NCI-H1436 (cell line): ENCODE measurements at places on chromosomes 13 and 19.
A peak's percentile ranks its signal among the peaks of the same experiment; 100 is the strongest.

GRCh38 chr13:44084146-44084545, 204.4 kb downstream of the LACC1 start:
- DNase-seq, result no peak

DNA sequence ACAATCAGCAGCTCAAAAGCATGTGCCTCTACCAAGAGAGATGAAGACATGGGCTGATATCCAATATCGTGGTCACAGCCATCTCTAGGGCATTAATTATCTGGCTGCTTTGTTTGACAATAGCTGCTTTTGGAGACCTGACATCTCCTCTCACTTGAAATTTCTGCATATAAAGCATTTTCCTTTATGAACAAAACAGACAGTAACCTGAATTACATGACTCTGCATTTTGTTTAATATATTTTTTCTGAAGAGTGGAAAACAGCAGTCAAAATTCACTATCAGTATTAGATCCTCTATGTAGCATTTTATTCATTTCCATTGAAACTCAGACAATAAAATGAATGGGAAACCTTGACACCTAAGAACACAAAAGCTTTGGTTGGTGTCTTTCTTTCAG, 42.4 kb upstream of the ESD start:
- no peak for DNase-seq

GRCh38 chr13:91196958-91197357, 150.5 kb upstream of the MIR17HG start:
- no peak for DNase-seq

GRCh38 chr13:84263354-84264069, 381.2 kb upstream of the SLITRK1 start:
- DNase-seq, result no peak

- DNase-seq, result no peak
Measured at GRCh38 chr19:3593156-3593555, 7.9 kb downstream of the GIPC3 start.

DNA sequence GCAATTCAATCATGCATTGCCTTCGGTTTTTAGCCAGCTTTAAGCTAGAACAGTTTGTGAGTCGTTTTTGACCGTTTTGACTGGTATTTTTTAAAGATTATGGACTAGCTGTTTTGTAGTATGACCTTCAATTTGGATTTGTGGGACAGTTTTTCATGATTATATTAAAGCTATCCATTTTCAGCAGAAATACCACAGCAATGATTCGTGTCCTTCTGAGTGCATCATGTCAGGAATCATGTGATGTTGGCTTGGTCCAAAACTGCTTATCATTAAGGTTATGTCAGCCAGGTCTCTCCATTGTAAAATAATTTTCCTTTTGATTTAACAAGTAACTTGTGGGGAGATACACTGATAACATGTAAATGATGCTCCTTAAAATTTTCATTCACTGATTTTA, 229.0 kb downstream of the POSTN start:
- no peak for DNase-seq

GRCh38 chr13:75316427-75316826, 165.5 kb downstream of the TBC1D4 start:
- DNase-seq, result no peak

GRCh38 chr13:44044547-44045179, 165.0 kb downstream of the LACC1 start:
- DNase-seq, result no peak

DNA sequence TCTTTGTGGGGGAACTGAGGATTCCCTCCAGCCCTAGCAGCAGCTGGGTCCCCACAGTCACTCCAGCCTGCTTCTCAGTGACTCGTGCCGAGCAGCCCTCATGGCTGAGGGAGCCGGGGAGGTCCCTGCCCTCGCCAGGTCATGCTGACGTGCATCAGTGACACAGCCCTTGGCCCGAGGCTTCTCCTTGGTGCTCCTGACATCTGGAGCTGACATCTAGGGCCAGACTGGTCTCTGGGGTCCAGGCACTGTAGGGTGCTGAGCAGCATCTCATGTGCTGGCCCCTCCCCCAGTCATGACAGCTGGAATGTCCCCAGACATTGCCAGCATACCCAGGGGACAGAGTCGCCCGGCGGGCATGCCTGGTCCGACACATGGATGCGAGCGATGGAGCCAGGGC, 14.4 kb downstream of the COMP start:
- DNase-seq, result no peak

- no peak for DNase-seq
Measured at GRCh38 chr13:32445461-32445860, 17.5 kb upstream of the N4BP2L1 start.

- no peak for DNase-seq
Measured at GRCh38 chr13:109401891-109402290, 384.5 kb downstream of the IRS2 start.

GRCh38 chr13:50459046-50459445, 384.4 kb downstream of the DLEU7 start:
- DNase-seq, result no peak

GRCh38 chr13:30446126-30446500, 19.6 kb downstream of the HMGB1 start:
- DNase-seq, result no peak

DNA sequence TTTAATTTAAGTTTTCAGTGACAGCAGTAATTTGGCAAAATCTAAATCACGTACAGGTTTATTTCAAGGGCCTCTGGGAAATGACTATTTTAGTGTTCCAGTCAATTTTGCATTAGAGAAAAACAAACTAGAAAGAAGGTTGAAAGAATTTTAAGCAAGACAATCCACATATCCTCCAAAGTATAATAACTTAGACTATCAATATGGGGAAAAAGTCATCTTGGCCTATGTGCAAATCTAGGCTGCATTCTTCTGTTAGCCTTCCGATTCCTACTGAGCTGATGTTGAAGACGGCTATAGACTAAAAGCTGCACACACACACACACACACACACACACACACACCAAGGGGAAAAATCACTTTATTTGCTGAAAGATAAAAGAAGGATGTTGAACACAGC, 81.3 kb downstream of the SLITRK6 start:
- DNase-seq, result no peak

- DNase-seq, result no peak
Measured at GRCh38 chr19:850221-850978, 1.7 kb upstream of the ELANE start.

DNA sequence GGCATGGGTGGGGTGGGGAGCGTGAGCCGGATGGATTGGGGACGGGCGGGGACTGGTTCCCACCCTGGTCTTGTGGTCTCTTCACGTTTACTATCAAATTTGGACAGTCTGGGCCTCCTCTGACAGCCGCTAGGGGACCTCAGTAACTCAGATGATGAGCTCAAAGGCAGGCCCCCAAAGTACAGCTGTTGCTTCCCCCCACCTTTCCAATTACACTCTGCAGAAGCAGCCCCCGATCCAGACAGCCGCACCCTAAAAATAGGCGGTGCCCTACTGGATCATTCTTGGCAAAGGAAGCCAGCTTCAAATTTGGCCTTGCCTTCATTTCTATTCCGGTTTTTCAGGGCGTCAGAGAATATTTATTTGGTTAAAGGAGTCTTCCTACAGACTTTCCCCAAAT, 1.9 kb upstream of the FOXO1 start:
- DNase-seq, result no peak

- peak; percentile 89 for DNase-seq
Measured at GRCh38 chr19:5686647-5687359, 3.3 kb upstream of the RPL36 start.

GRCh38 chr13:31826521-31826920, 87.2 kb downstream of the RXFP2 start:
- no peak for DNase-seq

- DNase-seq, result no peak
Measured at GRCh38 chr13:29550430-29550988, 45.0 kb downstream of the SLC7A1 start.

DNA sequence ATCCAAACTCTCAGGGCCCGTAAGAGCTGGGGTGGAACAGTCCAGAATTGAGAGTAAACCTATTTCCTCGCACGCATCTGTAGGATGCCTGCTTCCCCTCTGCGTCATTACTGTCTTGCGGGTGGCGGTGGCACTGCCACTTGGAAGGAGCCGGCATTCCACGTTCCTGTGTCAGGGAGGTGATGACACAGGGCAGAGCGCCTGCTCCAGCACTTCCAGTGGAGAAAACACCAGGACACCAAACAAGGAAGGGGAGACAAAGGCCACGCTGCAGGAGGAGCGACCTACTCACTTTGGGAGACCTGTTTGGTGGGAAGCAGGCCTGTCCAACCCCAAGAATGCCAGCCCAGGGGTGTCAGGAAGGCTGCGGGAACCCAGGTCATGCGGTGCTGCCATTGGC, 37.1 kb downstream of the PBX4 start:
- no peak for DNase-seq

GRCh38 chr19:20423381-20424197, 142.0 kb downstream of the ZNF737 start:
- no peak for DNase-seq

DNA sequence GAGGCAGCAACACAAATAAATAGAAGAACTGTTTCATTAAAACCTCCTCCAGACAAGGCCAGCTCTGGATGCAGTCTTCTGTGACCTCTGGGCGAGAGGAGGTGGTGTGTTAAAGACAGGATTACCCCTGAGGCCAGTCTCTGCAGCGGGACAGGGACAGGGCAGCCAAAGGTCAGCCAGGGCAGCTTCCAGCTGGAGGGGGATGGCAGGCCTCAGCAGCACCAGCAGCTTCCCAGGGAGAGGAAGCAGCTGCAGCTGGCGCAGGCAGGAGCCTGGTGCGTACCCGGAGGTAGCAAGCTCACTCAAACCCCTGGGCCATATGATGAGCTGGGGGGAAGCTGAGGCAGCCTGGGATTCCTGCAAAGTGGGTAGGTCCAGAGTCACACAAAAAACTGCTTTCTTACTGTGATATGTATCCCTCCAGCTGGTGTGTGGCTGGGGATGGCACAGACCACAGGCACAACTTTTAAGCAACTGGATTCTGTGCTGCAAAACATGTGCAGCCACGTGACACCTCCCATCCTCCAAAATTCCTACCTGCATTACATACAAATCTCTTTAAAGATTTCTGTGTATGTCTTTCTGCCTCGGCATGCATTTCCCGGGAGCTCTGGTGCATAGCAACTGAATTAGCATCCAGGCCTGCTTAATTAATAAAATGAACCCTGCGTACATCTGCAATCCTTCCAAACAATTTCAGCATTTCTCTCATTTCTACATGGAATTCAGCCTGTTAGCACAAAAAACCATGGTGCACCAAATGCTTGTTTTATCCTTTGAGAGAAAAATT, 238.3 kb upstream of the MAB21L1 start:
- no peak for DNase-seq

DNA sequence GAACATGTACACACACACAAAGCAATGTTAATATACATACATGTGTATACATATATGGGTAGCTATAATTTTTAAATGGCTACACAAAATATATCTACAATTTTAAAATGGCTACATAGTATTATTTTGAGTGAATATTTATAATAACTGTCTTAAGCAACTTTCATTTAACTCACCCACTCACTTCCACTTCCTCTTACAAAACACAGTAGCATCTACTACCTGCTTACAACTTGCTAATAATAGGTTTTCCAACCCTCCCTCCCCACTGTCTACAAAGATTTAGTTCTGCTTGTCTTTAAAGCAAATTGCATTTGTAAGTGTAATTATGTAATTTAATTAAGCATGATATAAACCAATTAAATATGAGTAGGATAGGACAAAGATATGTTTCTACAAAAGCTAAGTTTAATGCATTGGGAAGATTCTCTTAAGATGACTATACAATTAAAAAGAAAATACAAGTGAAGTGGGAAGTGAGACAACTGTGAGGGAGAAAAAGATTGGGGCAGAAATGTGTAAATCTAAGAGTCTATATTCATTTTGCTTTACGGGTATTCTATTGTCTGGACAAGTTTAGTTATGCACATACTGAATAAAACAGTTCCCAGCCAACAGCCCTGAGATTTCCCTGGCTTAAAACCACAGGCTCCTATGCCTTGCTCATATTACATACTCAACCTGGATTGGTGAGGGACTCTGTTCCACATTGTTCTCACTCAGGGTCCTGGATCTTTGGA, 583.1 kb downstream of the EFNB2 start:
- no peak for DNase-seq

GRCh38 chr19:855566-856120, 3.5 kb downstream of the ELANE start:
- no peak for DNase-seq

DNA sequence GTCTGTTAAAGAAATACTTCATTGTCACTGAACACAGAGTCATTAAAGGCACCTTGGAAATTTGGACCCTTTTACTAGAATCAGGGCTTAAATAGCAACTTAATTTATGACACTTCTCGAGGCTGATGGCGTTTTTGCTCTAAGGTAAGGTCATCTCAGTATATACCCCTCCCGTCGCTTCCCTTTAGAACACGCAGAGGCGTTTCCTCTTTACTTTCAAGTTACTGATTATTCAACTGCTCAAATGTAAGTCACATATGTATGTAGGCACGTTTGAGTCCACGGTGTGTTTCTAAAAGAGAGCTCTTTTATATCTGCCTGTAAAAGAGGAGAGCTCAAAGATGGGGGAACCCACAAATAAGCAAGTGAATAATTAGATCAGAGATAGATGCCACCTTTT, 181.5 kb downstream of the TSHZ3 start:
- no peak for DNase-seq

DNA sequence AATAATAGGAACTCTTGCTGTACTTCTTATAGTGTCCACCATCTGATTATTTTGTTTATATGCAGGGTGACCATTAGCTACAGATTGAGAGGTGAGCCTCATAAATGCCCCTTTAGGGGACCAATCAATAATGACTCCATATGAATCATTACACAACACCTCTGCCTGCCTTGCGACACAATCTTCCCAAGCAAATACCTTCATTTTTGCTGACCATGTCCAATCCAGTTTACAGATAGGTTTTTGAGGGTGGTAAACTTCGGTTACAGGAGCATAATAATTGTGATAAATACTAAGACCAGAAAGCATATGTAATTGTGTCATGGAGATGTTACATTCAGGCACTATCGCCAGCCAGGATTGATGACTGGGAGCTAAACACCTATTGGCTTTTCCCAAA, 23.6 kb upstream of the IL17D start:
- no peak for DNase-seq

GRCh38 chr13:52103386-52103785, 25.5 kb downstream of the NEK5 start:
- DNase-seq, result no peak

DNA sequence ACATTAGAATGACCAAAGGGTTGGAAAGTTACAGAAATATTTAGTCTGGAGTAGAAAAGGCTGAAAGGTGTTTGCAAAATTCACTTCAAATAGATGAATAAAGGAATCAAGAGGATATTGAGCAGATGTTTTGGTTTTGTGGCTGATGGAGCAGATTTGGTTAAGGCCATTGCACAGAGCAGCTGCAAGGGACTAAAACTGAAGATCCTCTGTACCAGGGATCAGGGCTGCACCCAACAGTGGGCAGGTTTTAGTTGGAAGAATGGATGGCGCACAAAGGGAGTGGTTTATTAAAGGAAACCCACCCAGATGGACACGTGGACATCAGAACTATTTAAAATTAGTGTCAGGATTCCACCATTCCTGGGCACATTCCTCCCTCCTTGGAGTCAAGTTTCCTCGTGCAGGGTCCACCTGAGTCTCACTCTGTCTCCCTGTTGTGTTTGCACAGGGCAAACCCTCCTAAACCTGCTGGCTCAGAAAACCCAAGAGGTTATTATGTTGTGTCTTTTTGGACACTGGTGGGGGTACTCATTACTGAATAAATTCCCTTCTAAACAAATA, 9.2 kb upstream of the UBAC2 start:
- DNase-seq, result no peak
